ENCODE measurements at places on chromosomes 11 and 22.

DNA sequence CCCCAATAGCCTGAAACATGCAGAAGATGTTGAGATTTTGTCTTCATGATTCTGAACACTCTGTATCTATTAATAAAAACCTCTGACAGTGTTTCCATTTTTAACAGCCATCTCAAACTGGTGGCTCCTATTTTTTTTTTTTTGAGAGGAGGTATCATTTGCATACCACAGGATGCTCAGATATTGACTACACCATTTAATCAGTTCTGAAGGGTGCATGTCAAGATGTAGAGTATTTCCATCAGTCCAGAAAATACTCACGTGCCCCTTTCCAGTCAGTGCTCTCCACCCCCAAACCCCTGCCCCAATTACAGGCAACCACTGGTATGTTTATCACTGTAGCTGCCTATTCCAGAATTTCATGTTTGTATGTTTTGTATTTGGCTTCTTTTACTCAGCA lies 85.3 kb upstream of the SORL1-AS1 start:
- no peak for DNase-seq

GRCh38 chr11:32437495-32438345 lies 2.4 kb upstream of the WT1 start:
- no peak for DNase-seq

DNA sequence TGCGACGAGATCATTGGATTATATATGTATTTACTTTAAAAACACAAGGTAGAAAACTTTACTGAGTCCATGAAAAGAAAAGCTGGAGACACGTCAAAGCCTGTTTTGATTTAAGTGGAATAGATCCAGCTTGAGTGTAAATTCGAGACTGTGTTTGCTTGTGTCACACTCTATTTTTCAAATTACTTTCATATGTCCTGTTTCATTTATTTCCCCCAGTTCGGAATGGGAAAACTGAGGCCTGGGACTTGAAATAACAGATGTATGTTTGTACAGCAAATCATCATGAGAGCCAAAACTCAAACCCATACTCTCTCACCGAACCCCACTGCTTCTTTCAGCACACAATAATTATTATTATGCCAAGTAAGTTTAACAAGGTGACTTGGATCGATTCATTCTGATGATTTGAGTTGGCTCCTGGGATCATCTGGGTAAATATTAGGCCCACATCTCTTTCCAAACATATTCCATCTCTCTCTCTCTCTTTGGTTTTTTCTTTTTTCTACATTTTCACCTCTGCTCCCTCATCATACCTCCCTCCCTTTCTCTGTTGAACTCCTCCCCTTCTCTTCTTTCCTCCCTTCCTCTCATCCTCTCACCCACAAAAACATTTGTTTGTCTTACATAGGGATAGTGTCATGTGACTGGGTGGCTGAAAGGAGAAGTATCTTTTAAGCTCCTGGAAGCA lies 21.2 kb downstream of the FZD4 start:
- DNase-seq: no peak

GRCh38 chr11:8067929-8068575 lies 13.0 kb upstream of the TUB start:
- no peak for DNase-seq

GRCh38 chr22:28021998-28022660 lies 103.1 kb upstream of the PITPNB start:
- DNase-seq: no peak

- no peak for DNase-seq
Measured at GRCh38 chr11:92267968-92268367, 43.4 kb downstream of the FAT3 start.

DNA sequence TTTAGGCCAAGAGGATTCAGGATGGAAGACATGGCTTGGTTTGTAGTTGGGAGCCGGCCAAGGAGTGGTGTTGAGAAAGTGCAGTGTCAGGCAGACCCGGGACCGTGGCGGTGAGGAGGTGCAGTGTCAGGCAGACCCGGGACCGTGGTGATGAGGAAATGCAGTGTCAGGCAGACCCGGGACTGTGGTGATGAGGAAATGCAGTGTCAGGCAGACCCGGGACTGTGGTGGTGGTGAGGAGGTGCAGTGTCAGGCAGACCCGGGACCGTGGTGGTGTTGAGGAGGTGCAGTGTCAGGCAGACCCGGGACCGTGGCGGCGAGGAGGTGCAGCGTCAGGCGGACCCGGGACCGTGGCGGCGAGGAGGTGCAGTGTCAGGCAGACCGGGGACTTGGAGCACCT lies 59.7 kb downstream of the LRP5 start:
- DNase-seq: no peak

GRCh38 chr22:31933816-31934482 lies 10.4 kb upstream of the YWHAH start:
- no peak for DNase-seq

- no peak for DNase-seq
Measured at GRCh38 chr11:128568166-128568778, 19.1 kb downstream of the ETS1 start.

GRCh38 chr11:86117001-86117711 lies 48.3 kb upstream of the PICALM start:
- DNase-seq: no peak

GRCh38 chr22:21942407-21943343 lies 10.0 kb downstream of the PPM1F start:
- no peak for DNase-seq

GRCh38 chr11:124172599-124172998 lies 10.5 kb upstream of the OR10D3 start:
- DNase-seq: no peak

DNA sequence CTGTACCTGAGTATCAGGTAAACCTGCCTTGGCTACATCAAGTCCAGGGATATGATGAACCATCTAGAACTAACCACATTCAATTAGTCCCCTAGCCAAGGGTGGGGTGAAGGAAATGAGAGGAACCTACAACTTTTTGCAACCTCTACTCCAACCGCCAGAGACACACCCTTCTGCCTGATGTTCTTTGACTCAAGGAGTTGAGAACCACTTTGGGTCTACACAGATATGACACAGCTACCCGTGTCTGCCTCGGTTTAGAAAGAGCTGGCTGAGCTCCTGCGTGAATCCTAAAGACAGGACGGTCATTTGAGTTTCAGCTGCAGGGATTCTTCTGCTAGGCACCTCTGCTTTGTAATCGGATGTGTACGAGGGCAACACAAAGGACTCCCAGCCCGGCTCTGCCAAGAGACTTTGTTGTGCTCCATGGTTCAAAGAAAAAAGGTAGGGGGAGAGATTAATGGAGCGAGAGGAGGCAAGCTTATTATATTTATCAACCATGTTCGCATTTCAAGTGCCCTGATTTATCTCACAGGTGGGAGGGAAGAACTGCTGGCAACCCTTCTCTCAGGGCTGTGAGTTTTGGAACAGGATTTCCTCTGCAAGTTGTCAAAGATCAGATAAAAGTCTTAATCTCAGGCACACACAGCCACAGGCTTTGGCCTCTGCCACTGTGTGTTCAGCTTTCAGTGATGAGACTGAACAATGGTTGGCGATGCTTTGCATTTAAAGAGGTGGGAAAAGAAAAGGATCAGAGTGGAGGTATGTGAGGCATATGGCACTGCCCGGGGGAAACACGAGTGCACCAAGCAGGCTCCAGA lies 35.1 kb downstream of the FLI1 start:
- no peak for DNase-seq

DNA sequence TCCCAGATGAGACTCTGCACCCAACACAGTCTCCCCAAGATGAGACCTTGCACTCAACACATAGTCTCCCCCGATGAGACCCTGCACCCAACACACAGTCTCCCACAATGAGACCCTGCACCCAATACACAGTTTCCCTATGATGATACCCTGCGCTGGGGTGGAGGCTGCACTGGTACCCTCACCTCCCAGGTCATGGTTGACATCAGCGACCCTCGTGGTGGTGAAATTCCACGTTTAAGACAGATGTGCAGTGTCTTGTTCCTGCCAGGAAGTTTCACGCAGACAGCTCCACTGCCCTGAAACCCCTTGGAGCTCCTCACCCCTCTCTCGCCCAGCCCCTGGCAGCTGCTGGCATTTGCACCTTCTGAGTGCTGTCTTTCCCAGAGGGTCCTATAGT lies 9.5 kb downstream of the MUC5AC start:
- no peak for DNase-seq

Data from nucleus accumbens (tissue), 56 donors.